CD4-positive, alpha-beta T cell treated with Interferon gamma for 1 hour (primary cell): ENCODE measurements at places on chromosomes 12 and 14.
A peak's percentile ranks its signal among the peaks of the same experiment; 100 is the strongest.

DNA sequence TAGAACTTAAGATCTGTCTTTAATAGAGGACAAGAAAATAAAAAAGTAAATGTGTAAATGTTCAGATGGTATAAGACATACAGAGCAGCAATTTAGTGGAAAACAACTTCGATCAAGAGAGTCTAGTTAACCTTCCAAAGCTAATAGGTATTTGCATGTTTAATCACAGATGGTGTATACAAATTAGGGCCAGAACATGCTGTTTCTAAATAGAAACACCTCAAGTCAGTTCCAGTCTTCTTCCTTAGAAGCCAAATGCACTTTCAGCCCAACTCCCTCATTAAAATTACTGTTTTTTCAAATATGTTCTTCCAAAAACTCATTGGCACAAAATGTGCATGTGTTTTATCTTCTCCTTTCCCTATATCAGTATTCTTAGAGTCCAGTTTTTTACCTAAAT is 604.4 kb downstream of the SLC6A15 start:
- no peak for DNase-seq

DNA sequence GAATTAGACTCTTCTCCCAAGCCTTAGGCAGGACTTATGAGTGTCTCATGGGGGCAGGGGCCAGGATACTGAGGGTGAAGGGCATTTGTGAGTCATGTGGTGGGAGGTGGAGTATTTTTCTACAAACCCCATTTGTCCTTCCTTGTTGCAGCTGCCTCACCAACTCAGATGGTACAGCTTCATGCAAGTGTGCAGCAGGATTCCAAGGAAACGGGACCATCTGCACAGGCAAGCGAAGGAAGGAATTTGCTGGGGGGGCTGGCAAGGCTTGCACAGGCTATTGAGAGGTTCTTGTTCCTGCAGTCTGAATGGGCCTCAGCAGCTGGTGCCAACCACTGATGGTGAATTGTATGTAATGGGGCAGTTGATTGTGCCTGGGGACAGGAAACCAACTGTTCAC is 125.1 kb downstream of the STAB2 start:
- no peak for DNase-seq

DNA sequence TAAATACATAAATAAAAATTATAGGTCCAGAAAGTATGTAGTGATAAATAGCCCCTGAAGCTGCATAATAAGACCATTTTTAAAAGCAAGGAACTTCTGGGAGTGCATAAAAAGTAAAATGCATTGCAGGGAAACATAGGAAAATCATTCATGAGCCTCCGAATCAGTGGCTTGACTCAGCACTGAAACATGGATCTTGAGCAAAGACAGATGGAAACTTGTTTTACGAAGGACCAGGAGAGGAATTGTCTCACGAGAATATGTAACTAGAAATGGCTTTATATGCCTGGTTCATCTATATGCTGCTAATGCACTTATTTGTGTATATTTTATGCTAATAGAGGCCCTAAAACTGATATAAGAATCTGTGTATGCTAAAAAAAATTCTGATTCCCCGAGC is 14.7 kb downstream of the TMEM30B start:
- no peak for DNase-seq

- DNase-seq, result no peak
Measured at GRCh38 chr12:106126441-106127337, 12.1 kb downstream of the NUAK1 start.

DNA sequence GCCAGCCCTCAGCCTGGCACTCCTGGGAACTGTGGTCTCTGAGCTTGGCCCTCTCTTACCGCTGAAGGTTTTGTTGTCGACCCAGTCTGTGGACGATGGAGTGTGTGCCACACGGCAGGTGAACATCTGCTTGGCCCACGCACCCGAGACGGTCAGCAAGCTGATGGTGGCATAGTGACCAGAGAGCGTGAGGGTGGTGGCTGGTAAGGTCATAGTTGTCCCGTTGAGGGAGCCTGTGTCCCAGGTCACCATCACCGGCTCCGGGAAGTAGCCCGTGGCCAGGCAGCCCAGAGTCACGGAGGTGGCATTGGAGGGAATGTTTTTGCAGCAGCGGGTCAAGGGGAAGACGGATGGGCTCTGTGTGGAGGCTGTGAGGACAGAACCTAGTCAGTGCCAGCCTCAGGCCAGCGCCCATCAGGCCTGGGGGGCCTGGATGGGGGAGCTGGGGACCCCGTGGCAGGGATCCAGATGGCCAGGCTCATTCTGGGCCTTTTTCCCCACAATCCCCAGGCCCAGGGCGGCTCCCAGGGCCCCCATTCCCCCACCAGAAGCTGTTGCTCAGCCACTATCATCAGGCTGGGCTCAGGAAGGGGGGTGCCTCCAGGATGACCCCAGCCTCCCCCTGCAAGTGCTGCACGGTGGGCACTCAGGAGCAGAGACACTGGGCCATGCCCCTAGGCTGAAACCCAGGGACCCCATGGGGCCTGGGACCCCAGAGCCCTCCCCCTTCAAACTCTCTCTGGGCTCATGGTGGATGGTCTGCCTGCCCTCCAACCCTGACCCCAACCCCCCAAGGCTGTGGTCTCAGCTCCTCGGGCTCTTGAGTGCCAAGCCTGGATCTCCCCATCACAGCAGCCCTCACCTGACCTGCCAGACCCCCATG is 75.2 kb downstream of the TMEM121 start:
- no peak for DNase-seq

DNA sequence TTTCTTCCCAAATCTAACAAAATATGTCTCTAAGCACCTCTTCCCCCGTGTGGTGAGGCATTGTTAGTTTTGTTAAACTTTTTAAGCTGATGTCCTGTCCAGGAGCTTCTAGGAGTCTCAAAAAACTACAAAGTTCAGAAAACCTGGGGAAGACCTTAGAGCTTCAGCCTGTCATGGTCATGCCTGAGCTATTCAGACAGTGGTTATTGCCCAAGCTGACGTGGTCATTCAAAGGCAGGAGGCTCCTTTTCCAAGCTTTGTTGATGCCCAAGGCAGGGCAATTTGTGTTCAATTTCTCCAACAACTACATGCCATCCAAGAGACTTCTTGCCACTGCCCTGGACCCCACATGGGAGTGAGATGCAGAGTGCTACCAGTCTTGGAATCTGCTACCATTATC is 5.8 kb upstream of the LYZ start:
- no peak for DNase-seq

GRCh38 chr12:113424915-113425823 is 3.0 kb downstream of the SDSL start:
- DNase-seq, result peak; percentile 34

GRCh38 chr12:22014783-22015144 is 31.3 kb upstream of the CMAS start:
- no peak for DNase-seq

- no peak for DNase-seq
Measured at GRCh38 chr14:29126361-29126760, 359.8 kb downstream of the FOXG1 start.

- DNase-seq, result no peak
Measured at GRCh38 chr14:24576771-24577170, 721 bp upstream of the CTSG start.

- DNase-seq, result no peak
Measured at GRCh38 chr12:66596199-66596598, 82.7 kb downstream of the GRIP1 start.

GRCh38 chr14:35286003-35286600 is 6.1 kb upstream of the PSMA6 start:
- DNase-seq, result no peak

DNA sequence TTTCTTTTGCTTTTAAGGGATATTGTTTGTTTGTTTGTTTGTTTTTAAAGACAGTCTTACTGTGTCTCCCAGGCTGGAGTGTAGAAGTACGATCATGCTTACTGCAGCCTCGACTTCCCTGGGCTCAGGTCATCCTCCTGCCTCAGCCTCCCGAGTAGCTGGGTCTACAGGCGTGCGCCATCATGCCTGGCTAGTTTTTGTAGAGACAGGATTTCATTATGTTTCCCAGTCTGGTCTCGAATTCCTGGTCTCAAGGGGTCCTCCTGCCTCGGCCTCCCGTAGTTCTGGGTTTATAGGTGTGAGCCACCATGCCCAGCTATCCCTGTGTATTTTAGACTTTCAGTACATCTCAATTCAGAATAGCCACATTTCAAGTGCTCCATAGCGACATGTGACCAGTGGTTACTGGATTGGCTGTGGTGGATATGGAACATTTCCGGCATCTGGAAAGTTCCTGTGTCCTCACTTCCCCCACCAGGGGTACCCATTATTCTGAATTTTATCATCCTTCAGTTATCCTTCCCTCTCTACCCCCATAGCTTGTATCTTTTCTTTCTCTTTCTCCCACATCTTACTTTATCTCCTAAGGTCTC is 61.1 kb downstream of the HRK start:
- DNase-seq, result no peak

DNA sequence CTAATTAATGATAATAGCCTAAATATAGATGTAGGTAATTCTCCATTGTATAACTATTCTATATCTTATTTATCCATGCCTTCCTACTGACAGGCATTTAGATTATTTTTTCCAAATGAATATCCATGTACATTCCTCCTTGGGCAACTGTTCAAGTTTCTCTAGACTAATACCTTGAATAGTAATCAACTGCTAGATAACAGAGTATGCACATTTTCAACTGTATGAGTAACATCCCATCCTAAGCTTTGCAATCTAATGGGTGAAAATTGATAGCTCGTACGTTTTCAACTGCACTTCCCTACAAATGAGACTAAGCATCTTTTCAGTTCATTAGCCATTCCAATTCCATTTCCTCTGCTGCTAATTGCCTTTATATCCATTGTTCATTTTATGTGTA is 37.0 kb downstream of the YAF2 start:
- DNase-seq, result no peak

DNA sequence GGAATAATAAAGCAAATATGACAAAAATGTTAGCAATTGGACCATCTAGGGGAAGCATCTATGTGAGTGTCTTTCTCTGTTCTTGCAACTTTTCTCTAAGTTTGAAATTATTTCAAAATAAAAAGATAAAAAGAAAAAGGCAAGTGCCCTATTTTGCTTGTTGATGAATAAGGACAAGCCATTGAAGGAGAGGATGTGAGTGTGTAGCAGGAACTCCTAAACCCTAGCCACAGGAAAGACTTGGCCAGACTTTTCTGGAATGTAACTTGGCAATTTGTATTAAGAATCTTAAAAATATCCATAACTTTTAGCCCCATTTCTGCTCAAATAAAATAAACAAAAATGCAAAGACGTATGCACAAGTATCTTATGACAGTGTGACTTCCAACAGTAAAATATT is 279.4 kb downstream of the CACNA1C start:
- DNase-seq, result no peak
